ENCODE measurements at places on chromosomes 3 and 15.
A peak's percentile ranks its signal among the peaks of the same experiment; 100 is the strongest.

GRCh38 chr3:51706788-51707731 lies at the start of gene GRM2:
Gene GRM2 (plus strand): TSS chr3:51707068. CDS start chr3:51708984, 1,916 bp downstream.
- peak; percentile 12 for DNase-seq

DNA sequence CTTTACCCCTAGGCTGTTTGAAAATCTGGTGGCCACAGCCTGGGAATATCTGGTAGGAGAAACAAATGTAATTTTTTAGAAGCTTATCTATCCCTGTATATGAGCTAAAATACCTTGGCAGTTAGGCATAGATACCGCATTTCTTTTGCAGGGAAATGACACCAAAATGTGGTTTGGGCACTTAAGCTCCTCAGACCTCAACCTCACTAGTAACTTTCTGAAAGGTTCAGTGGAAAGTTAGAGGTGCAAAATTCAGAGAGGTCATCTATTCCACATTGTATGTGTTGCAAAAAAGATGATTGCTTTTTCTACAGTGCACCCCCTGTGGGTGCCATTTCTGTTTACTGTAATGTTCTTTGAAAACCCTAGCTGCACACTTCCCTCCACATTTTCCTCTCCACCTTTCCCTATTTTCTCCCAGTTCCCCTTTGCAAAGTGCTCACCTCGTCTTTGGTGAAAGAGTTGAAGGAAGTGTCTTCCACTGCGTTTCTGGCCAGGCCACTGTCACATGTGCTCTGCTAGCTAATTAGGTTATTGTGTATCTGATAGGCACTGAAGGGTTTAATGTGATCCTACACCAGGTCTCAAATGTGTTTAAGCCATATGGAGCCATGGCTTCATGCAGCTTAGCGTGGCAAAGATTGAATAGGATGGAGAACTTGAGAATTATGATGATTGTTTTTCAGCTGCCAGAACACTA lies 1.3 kb downstream of the SACM1L start:
- no peak for DNase-seq

- peak; percentile 7 for DNase-seq
Observed at GRCh38 chr3:104556372-104557078, 810.2 kb upstream of the ALCAM start.

GRCh38 chr15:62835351-62835750 lies 207.2 kb upstream of the TPM1 start:
- DNase-seq = no peak

- DNase-seq = no peak
Observed at GRCh38 chr15:25327686-25328085, 111.1 kb downstream of the UBE3A start.

DNA sequence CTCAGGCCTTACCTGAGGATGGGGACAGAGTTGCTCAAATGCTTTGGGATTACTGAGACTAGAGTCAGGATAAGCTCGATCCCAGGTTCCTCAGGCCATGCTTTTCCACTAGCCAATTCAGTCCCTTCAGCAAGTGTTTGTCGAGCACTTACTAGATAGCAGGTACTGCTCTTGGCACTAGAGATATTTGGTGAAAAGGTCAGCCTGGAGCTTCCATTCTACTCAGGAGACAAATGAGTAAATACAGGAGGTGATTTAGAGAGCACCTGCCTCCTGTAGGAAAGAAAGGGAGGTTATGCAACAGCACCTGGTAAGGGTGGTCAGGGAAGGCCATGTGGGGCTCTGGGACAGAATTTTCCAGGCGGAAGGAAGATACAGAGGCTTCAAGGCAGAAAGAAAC lies 99.9 kb downstream of the CACNA1D start:
- DNase-seq = no peak

DNA sequence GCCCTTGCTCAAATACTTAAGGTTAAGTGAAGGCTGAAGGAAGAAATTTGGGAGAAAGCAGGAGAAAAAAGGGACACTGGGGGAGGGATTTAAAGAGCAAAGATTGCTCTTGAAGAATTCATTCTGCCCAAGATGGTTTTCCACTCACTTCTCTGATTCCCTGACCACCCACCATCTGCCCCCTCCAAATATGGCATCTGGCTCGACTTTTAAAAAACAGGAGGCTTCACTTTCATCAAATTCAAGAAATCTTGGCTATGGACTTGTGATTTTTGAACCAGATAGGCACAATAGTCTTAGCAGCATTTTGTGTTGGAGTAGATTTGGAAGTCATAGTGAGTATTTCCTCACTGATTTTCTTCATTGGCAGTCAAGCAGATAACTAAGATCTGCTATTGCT lies 574.4 kb upstream of the SUCLG2 start:
- DNase-seq = no peak

GRCh38 chr3:121995161-121996137 lies 26.6 kb downstream of the ILDR1 start:
- peak; percentile 58 for DNase-seq

GRCh38 chr3:122030381-122031122 lies 8.5 kb upstream of the ILDR1 start:
- peak; percentile 29 for DNase-seq

DNA sequence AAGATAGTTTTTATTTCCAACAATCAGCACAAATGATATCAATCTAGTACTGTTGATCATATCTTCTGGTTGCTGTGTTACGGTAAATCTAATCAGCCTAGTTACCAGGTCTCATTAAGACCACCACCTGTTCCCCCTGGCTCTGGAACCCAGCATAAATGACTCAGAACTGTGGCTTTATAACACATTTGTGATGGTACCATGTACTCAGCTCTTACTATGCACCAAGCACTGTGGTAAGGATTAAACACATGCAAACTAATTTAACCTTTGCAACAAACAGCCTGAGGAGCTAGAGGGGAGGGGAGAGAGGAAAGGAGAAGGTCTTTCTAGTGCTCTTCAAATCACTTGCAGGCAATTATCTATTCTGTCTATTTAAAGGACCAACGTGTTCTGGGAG lies 173.9 kb upstream of the LMCD1 start:
- no peak for DNase-seq

GRCh38 chr15:51046799-51047449 lies 47.8 kb downstream of the TNFAIP8L3 start:
- DNase-seq = no peak

DNA sequence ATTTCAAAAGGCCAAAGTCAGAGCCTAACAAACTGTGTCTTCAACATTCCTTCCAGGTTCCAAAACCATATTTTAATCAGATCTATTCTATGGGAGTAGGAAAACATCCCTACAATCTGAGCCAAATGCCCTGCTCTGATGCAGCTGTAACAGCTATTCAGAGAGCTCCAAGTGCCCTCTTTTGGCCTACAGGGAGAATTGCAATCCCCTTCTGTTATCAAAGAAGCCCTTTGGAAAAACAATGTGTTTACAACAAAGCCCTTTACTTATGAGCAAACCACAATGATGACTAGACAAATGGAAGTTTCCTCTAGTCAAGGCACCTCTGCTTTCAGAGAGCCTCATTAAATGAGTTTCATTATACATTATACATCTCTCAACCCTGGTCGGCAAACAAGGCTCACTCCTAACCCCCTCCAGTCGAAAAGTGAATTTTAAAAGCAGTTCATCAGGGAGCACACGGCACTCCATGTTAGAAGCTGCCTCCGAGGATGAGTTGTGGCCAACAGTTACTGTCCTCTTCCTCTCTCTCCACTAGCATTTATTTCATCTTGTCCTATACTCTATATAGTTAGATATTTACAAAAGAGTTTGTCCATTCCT lies 42.6 kb upstream of the TMCO5A start:
- DNase-seq = peak; percentile 44

GRCh38 chr15:51181905-51182304 lies 87.2 kb upstream of the TNFAIP8L3 start:
- no peak for DNase-seq

GRCh38 chr3:8743021-8743601 lies 9.5 kb downstream of the CAV3 start:
- DNase-seq = peak; percentile 10

- DNase-seq = no peak
Observed at GRCh38 chr15:79371591-79371990, 60.5 kb upstream of the MINAR1 start.

DNA sequence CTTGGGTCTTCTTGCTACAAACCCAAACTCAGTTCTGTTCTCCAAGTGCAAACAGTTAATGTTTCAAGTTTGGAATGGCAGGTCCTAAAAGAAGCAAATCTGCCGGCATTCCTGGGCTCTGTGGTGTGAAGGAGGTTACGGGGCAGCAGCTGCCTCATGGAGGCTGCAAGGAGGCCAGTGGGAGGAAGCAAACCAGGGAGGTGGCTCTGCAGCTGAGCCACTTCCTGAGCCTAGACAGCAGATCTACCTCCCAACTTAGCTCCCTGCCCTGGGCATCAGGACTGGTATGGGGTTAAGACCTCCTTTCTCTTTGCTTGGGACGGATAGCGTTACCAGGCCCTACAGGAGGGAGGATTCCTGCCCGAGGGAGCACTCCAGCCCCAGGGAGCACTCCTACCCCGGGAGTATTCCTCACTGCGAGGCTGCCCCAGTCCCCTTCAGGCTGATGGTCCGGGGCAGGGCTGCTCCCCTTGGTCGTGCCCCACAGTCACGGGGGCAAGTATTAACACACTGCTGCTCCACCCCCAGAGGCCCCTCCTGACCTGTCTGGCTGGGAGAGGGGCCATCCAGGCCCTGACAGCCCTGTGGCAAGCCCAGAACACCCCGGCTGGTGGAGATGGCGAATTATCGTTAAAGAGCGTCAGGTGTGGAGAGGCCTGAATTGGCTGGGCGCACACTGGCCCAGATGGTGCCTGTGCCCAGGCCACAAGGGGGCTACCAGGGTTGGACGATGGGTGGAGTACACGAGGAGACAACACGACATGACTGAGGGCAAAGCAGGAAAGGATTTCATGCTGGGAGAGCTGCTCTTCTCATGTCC lies 129.9 kb downstream of the ATP10A start:
- no peak for DNase-seq

- DNase-seq = no peak
Observed at GRCh38 chr15:60299452-60300047, 98.2 kb downstream of the ANXA2 start.

- DNase-seq = no peak
Observed at GRCh38 chr3:169619793-169620192, 43.7 kb downstream of the MECOM start.

- no peak for DNase-seq
Observed at GRCh38 chr3:10721101-10721500, 94.9 kb upstream of the SLC6A11 start.

DNA sequence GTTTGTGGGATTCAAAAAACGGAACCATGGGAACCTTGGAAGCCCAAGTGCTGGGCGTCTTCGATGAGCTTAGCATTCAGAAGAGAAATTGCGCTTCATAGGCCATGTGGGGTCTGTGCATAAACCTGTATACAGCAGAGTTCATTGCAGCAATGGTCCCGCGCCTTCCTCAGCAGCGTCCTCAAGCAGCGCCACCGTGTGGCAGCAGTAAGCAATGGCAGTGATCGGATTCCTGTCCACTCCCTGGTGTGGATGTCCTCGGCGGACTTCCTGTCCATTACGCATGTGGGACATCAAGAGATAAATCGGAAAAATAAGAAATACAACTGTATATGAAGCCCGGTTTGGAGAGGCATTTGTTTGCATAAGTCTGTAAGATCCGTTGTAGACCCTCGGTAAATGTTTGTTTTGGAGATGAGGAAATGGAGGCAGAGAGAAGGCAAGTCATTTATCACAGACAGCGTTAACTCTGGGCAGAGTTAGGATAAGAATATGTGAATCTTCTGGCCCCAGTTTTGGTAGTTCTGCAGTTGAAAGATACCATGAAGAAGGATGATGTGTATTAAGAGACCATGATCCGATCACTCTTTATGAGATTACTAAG lies 57.7 kb downstream of the CNTN4 start:
- no peak for DNase-seq

DNA sequence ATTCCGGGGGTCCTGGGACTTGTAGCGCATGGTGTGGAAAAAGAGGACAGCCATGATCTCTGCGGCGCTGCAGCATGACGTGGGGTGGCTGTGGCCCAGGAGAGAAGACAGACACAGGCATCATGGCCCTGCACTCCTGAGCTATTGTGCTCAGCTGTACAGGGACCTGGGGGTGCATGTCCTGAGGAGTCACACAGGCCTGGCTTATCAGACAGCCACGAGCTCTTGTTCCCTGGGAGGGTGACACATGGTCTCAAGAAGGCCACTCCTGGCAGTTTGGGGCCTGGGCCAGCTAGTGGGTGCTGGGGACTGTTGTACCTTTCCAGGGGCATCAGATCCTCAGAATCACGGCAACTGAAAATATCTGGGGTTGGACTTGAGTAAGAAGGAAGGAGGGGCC lies 13.7 kb downstream of the TKT start:
- no peak for DNase-seq

DNA sequence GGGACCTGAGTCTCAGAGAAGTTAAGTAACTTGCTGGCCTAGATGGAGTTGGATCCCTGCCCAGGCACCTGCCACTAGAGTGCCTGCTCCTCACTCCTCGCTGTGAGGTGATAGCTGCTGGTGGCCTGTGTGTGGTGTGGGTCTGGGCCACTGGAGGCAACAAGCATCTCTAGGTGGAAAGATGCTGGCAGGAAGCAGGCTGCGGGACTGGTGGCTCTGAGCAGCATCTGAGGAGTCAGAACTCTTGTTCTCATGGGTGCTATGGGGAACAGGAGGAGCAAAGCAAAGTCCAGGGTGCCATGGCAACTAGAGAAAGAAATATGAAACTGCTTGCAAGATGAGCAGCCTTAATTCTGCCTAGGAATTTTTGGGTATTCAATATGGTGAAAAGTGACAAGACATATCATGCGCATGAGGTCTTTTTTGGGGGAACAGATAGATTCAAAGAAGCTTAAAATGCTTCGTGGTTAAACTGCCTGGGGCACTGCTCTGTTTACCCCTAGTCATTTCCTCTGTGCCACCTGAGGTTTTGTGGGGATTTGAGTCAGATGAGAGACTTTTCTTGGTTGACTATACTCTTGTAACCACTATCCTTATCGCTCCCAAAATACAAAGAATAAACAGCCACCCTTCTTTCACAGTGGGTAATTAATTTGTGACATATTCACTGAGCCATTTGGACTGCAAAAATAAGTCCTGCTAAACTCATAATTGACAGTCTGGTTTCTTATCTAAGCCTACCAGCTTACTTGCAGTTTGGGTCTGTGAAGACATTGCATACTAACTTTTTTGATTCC lies 50.3 kb downstream of the MED12L start:
- no peak for DNase-seq

GRCh38 chr3:54856271-54856670 lies 71.6 kb downstream of the LRTM1 start:
- no peak for DNase-seq

GRCh38 chr15:88057836-88058235 lies 198.7 kb downstream of the NTRK3 start:
- DNase-seq = no peak

Measured in inflammatory macrophage treated with lipopolysaccharide for 1 hour (primary cell).